ENCODE measurements at places on chromosomes 2 and 18.
A peak's percentile ranks its signal among the peaks of the same experiment; 100 is the strongest.

GRCh38 chr18:22933966-22934423 lies 867 bp downstream of the RBBP8 start:
- no peak for DNase-seq

DNA sequence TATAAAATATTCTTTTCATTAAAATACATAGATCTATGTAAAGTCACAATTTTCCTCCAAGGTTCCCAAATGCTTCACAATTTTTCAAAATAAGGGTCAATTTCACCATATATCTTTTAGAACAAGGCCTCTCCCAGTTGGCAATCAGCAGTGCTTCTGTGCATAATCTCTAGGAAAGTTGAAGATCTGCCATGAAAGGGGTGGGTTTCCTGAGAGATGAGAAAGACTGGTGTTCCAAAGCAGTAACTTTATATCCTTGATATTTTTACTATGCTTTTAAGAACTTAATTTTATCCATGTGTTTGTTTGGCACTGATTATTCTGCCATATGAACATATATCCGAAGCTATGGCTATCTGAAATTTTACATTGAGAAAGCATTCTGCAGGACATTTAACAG lies 199.4 kb upstream of the CYP26B1 start:
- no peak for DNase-seq

DNA sequence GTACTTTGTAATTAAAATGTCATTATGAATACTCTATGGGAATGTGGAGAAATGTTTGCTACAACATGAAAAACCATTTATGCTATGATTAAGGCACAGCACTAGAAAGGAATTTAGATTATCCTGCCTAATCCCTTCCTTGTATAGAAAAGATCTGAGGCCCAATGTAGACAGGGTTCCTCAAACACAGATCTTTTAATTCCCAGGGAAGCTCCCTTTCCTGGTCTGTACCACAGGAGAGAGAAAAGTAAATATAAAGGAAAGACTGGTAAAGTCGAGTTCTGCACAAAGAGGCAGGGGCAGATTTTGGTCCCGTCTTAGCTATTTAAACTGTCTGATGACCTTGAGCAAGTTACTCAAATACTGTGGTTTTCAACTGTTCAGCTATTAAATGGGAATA lies 84.7 kb downstream of the ICA1L start:
- no peak for DNase-seq

GRCh38 chr2:134457353-134457752 lies 203.5 kb downstream of the MGAT5 start:
- no peak for DNase-seq

GRCh38 chr18:31506024-31506742 lies 8.2 kb downstream of the DSG2 start:
- no peak for DNase-seq

GRCh38 chr18:58177896-58178470 lies 134.0 kb downstream of the NEDD4L start:
- DNase-seq, result no peak

- DNase-seq, result no peak
Measured at GRCh38 chr2:240254337-240255164, 114.1 kb upstream of the OTOS start.

GRCh38 chr2:144170179-144170578 lies 349.7 kb downstream of the ZEB2 start:
- DNase-seq, result no peak

DNA sequence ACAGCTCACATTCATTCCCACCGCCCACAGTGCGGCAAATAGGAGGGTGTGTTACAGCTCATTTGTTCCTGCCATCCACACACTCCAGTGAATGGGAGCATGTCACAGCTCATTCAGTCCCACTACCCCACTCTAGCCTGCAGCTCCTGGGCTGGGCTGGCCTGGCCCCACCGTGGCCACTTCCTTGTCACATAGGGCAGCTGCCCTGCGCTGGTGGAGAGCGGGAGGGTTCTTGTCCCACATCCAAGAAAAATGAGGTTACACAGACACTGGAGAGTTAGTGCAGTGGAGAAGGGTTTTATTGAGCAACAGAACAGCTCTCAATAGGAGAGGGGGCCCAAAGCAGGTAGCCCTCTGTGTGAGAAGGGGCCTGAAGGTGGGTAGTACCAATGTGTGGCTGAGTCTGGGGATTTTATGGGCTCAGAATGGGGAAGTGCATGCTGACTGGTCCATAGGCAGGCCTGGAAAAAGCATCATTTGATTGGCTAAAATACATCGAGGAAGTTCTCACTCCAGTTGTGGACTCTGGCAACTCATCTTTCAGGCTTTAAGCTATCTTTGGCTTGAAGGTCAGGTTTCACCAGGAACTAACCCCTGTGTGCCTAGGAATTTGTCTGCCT lies 249.7 kb downstream of the ETAA1 start:
- DNase-seq, result no peak

GRCh38 chr2:26740346-26740745 lies 23.7 kb upstream of the SLC35F6 start:
- DNase-seq, result no peak

GRCh38 chr2:215528555-215528954 lies 92.7 kb upstream of the FN1 start:
- peak; percentile 8 for DNase-seq

Data from thoracic aorta (tissue), 2 donors.